ENCODE measurements at places on chromosomes 4 and X.

DNA sequence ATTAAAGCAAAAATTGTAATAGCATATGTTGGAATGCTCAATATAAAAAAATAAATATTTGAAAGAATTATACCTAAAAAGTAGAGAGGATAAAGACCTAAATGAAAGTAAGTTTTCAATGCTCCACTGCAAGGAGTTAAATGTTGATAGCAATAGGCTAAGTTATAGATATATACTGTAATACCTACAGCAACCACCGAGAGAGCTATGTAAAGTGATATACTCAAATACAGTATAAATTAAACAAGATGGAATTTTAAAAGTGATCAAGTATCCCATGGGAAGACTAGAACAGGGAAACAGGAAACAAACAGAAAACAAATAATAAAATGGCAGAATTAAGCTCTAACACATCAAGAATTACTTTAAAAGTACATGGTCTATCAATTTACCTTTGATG is 73.9 kb downstream of the CASP3 start:
- DNase-seq, result no peak

GRCh38 chrX:108029928-108030711 is 14.7 kb upstream of the VSIG1 start:
- DNase-seq, result no peak

GRCh38 chrX:15973299-15973698 is 118.7 kb upstream of the AP1S2 start:
- peak; percentile 10 for DNase-seq

- no peak for DNase-seq
Measured at GRCh38 chr4:182400081-182400480, 156.9 kb downstream of the TENM3 start.

DNA sequence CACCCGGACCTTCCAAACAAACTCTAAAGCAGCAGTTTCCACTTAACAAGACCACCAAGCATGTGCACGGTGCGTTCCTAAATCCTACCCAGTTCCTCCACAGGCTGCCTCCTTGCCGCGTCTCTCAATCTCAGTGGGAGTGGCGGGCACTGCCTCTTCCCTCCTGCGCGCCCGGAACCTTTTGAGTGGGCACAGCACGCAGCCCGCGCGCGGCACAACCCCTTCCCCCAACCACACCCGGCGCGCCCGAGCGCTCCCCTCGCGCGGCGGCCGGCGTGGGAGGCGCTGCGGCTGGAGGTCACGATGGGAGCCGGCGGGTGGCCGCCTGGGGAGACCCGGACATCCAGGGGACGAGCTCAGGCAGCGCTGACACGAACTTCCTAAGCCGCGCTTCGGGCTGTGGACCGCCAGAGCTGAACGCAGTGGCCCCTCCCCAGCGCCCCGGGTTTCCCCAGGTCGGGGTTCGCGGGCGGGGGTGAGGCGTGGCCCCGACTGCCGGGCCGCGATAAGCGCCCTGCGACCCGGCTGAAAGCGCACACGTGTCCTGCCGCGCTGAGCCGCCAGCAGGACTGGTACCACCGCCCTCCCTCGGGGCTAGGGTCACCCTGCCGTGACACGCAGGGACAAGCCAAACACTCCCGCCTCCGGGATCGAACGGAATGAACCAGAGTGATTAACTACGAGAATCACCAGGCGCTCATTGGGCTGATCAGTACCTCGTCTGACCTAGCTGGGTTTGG is at the start of gene ABCG2:
Gene ABCG2 (minus strand): TSS at position 151 of the 740 bp plus-strand sequence. CDS start 18,644 bp downstream, outside the sequence.
- DNase-seq, result no peak

GRCh38 chr4:155629956-155630355 is 36.7 kb upstream of the GUCY1A1 start:
- DNase-seq, result no peak

- DNase-seq, result no peak
Measured at GRCh38 chrX:101530944-101531343, 19.4 kb upstream of the ARMCX1 start.

- no peak for DNase-seq
Measured at GRCh38 chr4:61401771-61402170, 201.6 kb downstream of the ADGRL3 start.

- DNase-seq, result no peak
Measured at GRCh38 chr4:150136481-150136880, 58.2 kb downstream of the DCLK2 start.

- no peak for DNase-seq
Measured at GRCh38 chr4:112143781-112144180, 1.5 kb upstream of the FAM241A start.

DNA sequence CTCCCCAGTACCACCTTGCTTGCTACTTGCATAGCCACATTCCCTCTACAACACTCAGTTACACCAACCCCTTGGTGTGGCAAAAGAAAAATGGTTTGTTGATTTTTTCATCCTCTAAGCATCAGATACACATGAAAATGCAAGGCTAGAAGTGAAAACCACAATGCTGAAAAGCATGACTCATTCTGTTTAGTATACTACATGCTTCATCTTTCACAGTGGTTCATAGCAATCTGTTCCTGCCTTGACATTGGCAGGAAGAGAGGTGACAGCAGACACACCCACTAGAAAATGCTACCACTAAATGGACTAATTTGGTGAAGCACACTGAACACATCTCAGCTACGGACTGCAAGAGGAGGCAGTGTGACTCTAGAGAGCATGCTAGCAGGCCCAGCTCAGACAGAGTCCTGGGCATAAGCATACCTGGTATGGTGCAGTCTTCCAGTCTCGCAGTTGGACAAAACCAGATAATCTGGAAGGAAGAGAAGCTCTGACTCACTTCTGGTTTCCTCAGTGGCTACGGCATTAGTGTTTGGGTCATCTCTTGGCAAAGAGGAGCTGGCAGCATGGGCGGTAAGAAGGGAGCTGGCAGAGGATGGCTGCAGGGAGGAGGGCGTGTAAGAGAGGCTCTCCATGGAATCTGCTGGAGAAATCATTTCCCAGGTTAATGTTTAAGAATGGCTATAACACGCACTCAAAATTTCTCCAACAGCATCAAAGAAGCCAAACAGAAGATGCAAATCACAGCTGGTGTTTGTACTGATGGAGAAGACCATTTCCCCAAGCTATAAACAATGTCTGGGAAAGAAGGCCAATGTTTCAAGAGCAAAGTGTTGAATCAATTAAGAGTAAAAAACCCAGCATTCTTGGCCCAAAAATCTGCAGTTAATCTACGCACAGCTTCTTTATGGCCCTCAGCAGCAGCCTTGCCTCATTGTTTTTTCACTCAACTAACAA is 37.8 kb downstream of the GAB3 start:
- no peak for DNase-seq

DNA sequence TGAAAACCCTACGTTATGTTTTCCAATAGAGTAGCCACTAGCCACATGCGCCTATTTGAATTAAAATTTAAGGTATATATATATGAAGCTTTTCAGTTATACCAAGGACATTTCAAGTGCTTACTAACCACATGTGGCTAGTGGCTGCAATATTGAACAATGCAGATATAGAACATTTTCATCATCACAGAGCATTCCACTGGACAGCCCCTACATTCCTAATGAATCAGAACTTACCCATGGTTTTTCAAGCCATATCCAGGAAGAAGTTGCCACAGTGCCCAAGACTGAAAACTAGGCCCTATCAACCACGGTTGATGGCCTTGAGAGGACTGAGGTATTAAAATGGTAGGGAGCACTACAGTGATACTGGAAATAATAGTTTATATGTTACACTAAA is 29.7 kb downstream of the NEK1 start:
- no peak for DNase-seq

- DNase-seq, result no peak
Measured at GRCh38 chr4:4859799-4860599, 534 bp downstream of the MSX1 start.

GRCh38 chrX:11666952-11667685 is 1.4 kb upstream of the ARHGAP6 start:
- DNase-seq, result no peak

DNA sequence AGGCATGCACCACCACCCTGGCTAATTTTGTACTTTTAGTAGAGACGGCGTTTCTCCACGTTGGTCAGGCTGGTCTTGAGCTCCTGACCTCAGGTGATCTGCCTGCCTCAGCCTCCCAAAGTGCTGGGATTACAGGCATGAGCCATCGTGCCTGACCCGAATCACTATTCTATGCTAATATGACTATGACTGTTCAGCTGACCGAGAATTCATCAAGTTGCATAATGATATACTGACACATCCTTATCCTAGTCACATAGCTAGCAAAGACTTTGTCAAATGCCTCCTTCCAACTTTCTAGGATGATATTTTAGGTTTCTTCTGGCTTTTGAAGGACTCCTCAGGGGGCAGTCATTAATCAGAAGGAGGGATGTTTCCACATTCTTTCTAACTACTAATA is 4.8 kb upstream of the GPM6B start:
- DNase-seq, result no peak

DNA sequence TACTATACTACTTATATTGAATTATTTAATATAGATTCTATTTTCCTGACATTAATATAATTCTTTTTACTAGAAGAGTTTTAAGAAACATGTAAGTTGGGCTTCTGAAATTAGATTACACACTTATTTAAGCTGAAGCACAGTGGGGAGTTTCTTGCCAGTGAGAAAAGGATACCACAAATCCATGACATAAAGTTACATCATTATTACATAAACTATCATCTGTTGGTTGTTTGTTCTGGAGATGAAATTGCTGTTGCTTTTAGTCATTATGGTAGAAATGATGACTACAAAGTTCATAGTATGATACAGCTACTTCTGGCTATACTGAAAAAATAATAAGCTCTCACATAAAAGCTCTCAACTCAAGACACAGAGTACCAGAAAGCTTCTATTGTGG is 880.4 kb downstream of the PCDH18 start:
- DNase-seq, result no peak

DNA sequence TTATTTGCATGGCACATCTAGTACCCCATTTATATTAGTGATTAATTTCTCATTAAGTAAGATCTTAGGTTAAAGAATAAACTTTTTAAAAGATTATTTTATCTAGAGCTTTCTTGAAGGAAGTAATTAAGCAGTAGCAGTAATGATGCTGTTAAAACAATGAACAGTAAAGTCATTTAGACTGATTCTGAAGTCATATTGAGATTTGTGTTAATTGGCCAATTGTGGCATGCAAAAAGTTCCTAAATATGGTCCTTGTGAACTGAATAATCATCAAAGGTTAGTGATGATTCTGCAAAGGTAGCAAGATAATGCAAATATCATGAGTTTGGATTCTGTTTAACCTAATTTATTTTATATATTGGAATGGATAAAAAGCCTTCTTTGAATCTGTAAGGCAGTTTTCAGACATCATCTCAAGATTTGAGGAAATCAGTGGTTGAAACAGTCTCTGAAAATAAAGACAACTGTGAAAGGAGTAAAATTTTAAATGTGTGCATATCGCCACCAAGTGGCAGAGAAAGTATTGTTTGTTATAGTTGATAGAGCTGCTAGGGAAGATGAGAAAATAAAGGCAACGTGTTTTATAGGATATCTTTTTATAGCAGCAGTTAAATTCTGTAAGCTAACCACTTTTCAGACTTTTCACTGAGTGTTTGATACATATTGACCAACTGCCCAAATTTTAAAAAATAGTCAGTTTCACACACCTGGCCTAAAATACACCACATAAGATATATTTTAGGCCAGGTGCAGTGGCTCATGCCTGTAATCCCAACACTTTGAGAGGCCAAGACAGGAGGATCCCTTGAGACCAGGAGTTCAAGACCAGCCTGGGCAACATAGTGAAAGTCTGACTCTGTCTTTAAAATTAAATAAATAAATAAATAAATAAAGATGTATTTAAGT is 79.6 kb downstream of the CCKAR start:
- DNase-seq, result peak; percentile 4

DNA sequence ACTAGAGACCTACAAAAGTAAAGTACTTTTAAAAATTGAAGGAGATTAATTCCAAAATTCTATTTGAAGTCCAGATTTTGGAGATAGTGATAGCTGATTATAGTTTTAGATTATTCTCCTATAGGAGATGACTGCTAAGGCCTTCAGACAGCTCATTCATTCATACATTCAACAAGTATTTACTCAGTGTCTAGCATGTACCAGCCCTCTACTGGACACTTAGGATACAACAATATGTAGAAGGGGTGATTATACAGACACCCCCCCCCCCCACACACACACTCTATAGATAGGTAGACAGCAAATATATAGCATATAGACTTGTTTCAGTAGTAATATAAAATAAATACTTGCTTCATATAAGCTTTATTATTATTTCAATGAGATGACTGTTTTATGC is 60.4 kb upstream of the TAF9B start:
- no peak for DNase-seq

GRCh38 chr4:6680372-6681034 is 13.2 kb upstream of the S100P start:
- no peak for DNase-seq

Measured in frontal cortex (tissue), 4 donors.